ENCODE measurements at places on chromosomes 5 and 9.

DNA sequence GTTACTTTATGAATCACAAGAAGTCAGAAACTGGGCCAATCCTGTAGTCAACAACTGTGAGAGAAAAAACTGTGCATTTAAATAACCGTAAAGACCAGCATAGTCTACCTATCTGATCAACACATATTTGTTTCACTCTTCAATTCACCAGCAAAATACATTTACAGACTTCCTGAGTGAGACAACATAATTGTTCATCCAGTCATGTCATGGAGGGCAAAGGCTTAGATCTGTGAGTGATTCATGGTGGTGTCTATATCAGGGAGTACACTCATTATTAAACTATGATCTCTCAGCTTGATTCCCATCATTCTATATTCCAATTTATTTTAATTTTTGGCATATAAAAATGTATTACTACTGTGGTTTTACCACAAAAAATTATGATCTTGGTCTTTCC lies 694.6 kb downstream of the DNAH5 start:
- no peak for DNase-seq

DNA sequence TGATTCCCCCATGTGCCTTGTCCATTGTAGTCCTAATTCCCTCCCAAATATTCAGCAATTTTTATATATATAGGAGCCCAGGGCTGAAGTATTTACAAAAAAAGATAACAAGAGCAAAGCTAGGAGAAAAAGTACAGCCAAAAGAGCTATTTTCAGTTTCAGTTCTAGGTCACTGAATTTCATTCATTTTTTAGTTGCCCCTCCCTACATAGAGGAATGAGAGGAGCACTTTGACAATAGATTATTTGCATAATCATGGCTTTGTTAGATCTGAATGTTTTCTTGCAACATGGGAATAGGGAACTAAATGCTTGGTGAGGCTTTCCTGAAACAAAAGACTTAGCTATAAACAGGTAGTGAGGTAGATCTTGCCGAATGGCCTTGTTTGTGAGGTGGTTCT lies 15.3 kb upstream of the F2RL2 start:
- peak; percentile 15 for DNase-seq

- DNase-seq = no peak
These were observed 135.9 kb downstream of the ZSWIM6 start for GRCh38 chr5:61467766-61468482.

DNA sequence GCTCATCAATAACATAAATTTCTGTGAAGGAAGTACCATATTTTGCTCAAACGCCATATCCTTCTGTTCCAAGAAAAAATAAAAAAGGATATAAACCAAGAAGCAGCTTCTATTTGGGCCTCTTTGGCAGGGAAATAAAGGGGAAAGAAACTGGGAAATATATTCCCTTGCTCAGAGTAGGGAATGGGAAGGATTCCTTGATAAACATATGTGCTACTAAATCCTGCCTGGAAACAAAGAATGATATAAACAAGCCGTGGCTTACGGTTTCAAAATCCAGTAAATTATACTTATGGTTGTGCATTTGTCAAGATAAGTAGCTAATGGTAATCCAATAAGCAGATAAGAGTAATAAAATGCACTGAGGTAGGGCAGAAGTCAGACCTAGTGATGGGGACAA lies 481.6 kb downstream of the NTRK2 start:
- no peak for DNase-seq

- no peak for DNase-seq
These were observed 238.2 kb downstream of the NR3C1 start for GRCh38 chr5:143165049-143165880.

GRCh38 chr9:127628758-127629467 lies 16.8 kb downstream of the STXBP1 start:
- peak; percentile 9 for DNase-seq

GRCh38 chr5:114449860-114450421 lies 88.1 kb downstream of the KCNN2 start:
- DNase-seq = no peak
